ENCODE measurements at places on chromosomes 4 and X.

GRCh38 chrX:17046478-17047097, 100.1 kb downstream of the REPS2 start:
- peak; percentile 59 for DNase-seq

- no peak for DNase-seq
Observed at GRCh38 chr4:6913350-6913905, 3.8 kb downstream of the TBC1D14 start.

DNA sequence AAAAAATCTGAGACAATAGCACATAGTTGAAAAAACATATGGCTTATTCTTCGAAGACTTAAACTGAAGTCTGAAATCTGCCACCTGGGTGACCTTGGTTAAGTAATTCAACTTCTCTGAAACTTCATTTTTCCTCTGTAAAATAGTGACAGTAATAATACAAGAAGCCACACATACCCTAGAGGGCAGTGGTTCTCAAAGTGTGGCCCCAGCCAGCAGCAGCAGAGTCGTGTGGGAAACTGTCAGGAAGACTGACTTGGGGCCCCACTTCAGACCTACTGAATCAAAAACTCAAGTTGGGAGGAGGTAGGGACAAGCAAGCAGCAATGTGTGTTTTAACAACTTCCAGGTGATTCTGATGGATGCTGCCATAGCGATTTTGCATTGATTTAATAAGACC, 249.9 kb downstream of the HNRNPD start:
- DNase-seq: no peak

DNA sequence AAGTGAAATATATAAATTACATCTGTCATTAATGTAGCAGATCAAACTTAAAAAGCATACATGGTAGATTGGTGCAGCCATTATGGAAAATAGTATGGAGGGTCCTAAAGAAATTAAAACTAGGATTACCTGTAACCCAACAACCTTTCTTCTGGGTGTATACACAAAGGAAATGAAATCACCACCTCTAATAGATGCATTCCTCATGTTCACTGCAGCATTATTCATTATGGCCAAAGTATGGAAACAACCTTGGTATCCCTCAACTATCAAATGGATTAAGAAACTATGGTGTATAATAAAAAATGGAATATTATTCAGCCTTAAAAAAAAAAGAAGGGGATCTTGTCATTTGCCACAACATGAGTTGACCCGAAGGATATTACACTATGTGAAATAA, 13.7 kb downstream of the WDFY3 start:
- no peak for DNase-seq

DNA sequence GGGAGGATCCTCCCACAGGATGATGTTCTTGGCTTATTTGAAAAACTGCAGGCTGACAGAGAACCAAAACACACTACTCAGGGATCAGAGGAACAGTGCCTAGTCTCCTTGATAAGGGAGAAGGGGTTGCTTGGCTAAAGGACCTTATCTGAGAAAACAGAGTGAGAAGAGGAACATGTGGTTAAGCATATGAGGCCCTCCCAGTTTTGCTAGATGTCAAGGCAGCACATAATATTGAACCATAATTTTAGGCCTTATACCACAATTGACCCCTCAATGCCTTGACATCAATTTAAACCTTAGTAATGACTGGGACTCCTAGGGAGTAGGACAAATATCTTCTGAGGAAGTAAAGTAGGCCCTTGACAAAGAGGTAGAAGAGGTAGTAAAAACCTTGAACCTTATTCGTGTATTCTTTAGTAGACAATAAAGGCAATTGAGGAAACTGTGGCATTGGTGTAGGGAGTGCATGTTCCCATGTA, 79.3 kb downstream of the TEX13C start:
- no peak for DNase-seq

GRCh38 chr4:118955515-118955914, 66.9 kb downstream of the SYNPO2 start:
- DNase-seq: no peak

DNA sequence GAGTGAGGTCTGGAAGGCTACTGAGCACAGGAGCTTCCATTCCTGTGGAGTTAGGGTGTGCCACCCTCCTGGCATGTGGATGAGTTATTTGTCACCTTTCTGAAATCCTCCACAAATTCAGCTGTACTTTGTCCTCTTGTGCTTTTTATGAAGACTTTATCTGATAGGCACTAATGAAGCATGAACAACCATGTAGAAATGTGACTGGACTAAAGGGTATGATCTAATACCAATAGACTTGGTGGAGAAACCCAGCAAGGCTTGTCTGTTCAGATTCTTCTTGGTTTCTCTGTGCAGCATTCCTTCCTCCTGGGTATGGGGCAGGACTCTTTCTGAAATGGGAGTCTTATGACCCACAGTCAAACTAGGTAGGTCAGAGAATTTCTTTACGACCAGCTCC, 9.6 kb downstream of the NBDY start:
- DNase-seq: no peak

DNA sequence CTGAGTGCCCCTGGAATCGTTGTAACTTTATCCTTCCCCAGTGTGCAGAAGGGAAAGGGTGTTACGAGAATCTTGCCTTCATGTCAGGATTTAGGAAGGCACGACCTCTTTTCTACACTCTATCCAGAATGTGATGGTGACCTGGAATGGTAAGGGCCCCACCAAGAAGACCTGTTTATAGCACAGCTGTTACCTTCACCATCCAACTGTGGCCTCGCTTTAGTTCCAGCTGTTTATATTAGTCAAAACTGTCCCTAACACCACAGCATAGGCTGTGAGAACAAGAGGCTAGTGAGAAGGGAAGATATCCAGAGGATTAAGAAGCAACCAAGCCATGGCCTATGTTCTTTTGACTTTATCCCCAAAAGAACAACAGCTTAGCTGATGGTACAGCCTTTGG, 28.0 kb downstream of the ARX start:
- DNase-seq: no peak

DNA sequence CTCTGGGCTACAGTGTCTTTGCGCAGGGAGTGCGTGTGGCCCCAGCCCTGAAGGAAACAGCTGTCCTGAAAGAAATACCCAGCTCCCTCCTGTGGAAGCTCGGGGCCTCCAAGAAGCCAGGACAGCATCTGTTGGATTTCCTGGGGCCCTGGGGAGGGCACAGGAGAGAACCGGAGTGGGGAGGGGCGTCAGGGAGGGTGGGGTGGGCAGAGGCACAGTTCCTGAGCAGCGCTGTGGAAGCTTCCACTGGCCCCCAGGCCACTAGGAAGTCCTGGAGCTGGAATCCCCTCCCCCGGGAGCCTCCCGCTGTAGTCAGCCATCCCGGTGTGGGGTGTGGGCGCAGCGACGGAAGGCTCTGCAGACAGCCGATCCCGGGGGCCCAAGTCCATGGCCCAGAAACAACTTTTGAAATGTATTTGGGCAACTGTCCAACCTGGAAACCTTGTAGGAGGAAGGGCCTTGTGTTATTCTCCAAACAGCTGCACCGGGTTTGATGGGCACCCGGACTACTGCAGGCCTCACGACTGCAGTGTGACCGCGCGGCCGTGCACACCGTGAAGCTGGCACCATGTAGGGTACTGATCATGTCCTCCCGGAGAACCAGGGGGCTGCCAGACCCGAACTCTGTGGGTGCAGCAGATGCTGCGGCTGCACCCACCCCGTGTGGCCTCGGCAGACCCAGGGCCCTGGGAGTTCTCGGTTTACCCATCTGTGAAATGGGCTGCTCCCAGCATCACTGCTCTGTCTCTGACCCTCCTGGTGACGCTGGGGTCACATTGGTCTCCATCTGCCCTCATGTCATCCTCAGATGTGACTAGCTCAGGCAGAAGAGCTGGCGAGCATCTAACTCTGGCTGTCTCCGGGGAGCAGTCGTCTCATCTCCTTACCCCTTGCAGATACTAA, 68.5 kb upstream of the HMX1 start:
- DNase-seq: peak; percentile 27

GRCh38 chr4:161186750-161187149, 977.0 kb downstream of the FSTL5 start:
- DNase-seq: no peak

GRCh38 chr4:151460434-151460833, 51.5 kb downstream of the FHIP1A start:
- DNase-seq: no peak

GRCh38 chr4:69484011-69484410, 11.7 kb downstream of the UGT2B4 start:
- DNase-seq: no peak

GRCh38 chr4:169376421-169376820, 105.7 kb upstream of the SH3RF1 start:
- DNase-seq: no peak

DNA sequence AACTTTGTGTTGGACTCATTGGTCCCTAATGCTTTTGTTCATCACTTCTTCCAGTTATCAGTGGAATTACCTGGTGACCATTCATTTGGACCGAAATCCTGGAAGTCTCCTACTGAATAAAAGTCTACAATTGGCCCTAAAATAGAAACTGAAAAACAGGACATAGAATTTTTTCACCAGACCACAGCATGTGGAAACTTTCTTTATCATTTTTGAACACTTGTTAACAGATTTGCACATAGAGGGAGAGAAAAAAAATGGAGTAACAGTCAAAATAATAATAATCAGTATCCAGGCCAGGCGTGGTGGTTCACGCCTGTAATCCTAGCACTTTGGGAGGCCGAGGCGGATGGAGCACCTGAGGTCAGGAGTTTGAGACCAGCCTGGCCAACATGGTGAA, 7.1 kb downstream of the EPGN start:
- DNase-seq: no peak

DNA sequence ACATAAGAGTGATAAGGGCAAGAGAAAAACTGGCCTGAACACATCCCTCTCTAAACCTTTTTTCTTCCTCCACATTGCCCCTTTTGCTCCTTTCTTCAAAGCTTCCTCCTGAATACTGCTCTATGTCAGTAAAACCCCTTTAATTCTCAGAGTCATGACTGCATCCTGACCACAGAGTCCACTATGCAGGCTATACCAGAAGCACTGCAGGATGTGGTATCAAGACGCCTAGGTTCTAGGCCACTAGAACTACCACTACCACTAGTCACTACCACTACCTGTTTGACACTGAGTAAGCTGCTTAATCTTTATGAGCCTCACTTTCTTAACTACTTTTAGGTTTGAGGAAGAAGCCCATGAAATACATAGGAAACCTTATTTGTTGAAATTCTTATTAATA, 38.7 kb downstream of the ARHGEF9 start:
- DNase-seq: no peak

- DNase-seq: no peak
Observed at GRCh38 chr4:65831828-65832227, 161.5 kb upstream of the EPHA5 start.

- no peak for DNase-seq
Observed at GRCh38 chr4:166481739-166482138, 608.7 kb downstream of the TLL1 start.

- DNase-seq: no peak
Observed at GRCh38 chr4:17968721-17969120, 52.8 kb downstream of the LCORL start.

DNA sequence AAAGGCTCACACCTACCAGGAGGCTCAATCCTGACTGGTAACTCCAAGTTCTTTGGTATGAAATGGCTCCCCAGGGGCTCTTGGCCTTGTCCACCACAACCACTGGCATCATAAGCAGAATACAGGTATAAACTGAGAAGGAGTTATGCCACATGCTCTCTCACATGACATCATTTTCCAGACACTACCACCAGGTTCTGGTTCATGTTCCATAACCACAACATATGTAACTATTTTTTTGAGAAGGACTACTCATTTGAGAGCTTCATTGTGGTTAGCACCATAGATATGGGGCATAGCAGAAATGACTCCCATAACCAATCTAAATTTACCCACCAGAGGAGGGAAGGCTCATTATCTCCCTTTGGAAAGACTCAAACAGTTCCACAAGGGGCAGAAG, 19.6 kb downstream of the PRDM5 start:
- no peak for DNase-seq

GRCh38 chrX:43500996-43501694, 155.0 kb upstream of the MAOA start:
- no peak for DNase-seq

- no peak for DNase-seq
Observed at GRCh38 chr4:140135529-140136088, 18.4 kb downstream of the MAML3 start.

DNA sequence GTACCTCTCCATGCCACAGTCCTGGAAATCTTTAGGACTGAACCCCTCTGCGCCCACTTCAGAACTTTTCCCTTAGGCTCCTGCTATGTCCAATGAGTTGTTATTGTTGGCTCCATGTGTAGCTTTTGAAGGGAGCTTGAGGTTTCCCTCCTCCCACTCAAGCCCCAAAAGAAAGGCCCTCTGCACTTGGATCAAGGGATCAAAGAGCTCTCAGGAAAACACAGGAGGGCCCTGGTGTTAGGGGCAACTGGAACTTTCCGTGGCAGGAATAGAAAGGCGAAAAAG, 135.0 kb downstream of the RASL11B start:
- DNase-seq: no peak

DNA sequence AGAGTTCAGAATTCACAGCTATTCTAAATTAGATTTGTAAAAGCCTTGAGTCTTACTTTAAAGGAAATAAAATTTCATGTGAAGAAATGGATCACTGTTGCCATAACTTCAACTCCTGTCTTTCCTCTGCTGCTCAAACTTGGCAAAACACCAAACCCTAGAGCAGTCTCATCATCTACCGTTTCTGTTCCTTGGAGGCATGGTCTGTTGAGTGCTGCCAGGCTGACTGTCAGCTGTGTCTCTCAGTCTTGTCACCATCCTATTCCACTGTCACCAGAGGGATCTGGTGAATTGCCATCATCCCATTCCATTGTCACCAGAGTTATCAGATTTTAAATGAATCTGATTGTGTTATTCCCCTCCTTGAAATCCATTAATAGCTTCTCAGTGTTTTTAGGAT, 55.6 kb downstream of the STIM2 start:
- DNase-seq: no peak

- DNase-seq: no peak
Observed at GRCh38 chrX:41384051-41384705, 50.2 kb downstream of the DDX3X start.

DNA sequence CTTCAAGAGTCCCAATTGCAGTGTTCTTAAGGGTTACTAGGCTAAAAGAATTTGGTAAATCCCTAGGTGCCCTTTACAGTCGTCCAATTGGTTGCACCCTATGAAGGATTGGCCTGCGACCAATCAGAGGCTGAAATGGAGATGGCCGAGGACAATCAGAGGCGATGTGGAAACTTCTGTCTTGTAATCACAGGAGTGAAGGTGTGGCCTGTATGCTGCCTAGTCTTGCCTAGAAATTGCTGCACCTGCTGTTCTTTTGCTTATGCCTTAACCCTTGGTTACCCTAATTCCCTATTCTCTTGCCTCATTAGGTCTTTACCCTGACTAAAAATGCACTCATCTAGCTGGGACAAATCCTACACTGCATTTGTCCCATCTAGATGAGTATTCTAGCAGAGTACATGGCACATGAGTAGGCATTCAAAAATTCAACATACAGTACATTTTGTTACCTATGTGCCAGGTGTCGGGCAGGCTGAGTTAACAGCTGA, 1.0 kb upstream of the DCK start:
- no peak for DNase-seq

DNA sequence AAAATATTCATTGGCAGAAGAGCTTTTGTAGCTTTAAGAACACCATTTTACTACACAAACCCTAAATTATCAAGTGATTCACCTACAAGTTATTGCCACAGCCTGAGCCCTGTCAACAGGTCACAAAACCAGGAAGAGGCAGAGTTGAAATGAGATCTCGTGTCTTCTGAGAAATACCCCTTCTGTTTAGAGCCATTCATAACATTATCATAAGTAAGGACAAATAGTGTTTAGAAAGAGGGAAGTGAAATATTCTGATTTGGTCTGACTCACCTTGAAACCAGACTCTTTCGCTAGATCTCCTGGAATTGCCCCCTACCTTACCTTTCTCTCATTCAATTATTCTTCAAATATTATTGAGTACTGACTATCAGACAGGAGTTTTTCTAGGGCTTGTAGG, 5.9 kb downstream of the ETDB start:
- no peak for DNase-seq

Data from endothelial cell (in vitro differentiated cells).